ENCODE measurements at places on chromosomes 1 and 21. TPM values are rescaled to one million over a fixed set of nuclear protein-coding genes. Genes with fewer than 3 reads are reported as not detected.

The SEMA6C gene
- total RNA-seq: 5.8 TPM

The FCRL6 gene
- 0.30 TPM for total RNA-seq

The FAM72B gene
- total RNA-seq: 4.0 TPM

The VWA5B1 gene
- not detected for total RNA-seq
